Activated T-helper 2 cell treated with anti-CD3 and anti-CD28 coated beads, Interferon-gamma antibody, Interleukin-2, Interleukin-4, amounts not matched to agents 10 μg/mL and 5 μg/mL and 100 μg/mL, durations not matched to agents 14 hours and 24 hours and 36 hours (primary cell): ENCODE measurements at places on chromosomes 1 and 21. TPM values are rescaled to one million over a fixed set of nuclear protein-coding genes. Genes with fewer than 3 reads are reported as not detected.
A peak's percentile ranks its signal among the peaks of the same experiment; 100 is the strongest.

GRCh38 chr1:191174298-191174697 is 696.6 kb upstream of the BRINP3 start:
- no peak for DNase-seq

GRCh38 chr1:201504179-201504631 is 2.7 kb downstream of the CSRP1 start:
- DNase-seq: no peak

- DNase-seq: no peak
These were observed 8.7 kb downstream of the KHDC4 start for GRCh38 chr1:155925506-155925905.

DNA sequence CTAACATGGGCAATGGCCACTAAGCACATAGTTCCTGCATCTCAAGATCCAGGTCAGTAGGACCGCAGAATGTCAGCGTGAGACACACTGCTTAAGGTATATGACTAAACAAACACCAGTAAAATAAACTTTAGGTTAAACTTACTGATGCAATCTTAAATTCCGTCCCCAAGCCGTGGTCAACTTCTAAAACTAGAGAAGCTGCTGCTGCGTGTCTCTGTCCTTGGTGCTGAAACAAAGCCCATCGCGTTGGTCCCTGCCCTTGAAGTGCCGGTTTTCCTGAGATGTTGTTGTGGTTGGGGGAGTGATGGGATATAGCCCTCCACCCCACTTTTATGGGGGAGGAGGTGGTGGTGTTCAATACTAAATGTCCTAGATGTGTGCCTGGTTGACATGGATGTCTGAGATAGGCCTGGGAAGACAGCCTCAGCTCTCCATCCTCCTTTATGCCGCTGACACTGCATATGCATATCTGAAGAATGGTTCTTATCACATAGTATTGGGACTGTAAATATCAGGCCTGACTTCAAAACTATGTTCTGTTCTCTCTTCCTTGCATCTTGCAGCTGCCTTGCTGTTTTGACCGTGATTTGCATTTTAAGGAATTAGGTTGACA is 72.0 kb upstream of the KCNA3 start:
- DNase-seq: peak; percentile 29

- DNase-seq: no peak
These were observed 63.2 kb upstream of the TMEM51 start for GRCh38 chr1:15090373-15090772.

- no peak for DNase-seq
These were observed 36.9 kb downstream of the MYOM3 start for GRCh38 chr1:24074817-24075589.

- no peak for DNase-seq
These were observed 367.3 kb downstream of the PTPRU start for GRCh38 chr1:29603622-29604021.

Gene C1orf185
- total RNA-seq: not detected in 2 replicates

Gene LRRN2
- not detected in 2 replicates for total RNA-seq
